ENCODE measurements at places on chromosomes 11 and 22.

DNA sequence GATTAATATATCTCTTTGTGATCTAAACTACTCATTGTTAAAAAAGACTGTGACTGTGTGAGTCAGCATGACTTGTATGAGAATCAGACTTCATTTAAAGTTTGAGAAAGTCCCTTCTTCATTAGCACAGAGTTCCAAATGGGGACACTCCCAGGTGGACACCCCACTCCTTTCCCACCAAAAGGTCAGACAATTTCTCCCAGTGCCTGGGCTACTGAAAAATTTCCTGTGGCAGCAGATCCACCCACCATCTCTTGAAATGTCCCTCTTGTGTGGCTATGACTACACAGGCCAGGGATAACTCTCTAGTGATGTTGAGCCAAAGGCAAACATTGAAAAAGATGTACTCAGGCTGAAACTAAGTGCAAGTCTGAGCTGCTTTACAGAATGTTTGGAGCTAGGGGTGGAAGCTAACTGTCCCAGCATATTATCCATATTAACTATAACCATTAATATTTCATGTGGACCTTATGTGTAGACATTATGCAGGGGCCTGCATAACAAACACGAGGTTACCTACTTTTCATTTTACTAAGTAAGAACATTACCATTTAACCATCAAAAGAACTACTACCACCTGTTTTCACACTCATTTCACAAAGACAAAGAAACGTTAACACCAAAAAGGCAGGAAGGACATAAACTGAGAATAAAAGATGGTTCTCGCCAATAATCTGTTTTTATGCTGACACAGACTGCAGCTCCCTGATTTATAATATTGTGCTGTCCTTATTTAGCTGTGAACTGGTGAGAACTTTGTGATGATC lies 44.8 kb downstream of the MMP20 start:
- DNase-seq: no peak

DNA sequence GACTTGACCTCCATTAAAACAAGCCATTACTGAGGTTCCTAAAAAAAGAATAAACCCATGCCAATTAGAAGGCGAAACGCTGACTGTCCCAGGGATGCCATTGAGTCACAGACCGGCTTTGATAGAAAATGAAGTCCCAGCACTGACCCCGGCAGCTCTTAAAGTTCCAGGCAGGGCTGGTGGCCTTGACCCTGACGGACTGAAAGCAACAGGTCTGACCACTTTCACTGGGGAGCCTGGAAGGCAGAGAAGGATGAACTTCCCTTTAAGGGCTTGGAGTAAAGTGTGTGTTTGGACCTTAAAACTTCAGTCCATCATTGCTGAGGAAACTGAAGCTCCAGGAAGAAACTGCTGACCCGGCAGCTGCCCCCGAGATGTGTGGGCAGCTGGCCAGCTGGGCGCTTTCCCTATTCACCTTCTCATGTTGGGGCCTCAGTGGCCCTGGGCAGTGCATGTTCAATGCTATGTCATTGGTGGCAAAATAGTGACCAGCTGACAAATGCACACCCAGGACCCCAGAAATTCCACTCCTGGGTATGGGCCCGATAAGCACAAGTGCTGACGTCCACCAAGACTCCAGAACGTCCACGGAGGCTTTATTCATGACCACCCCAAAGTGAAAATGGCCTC lies 18.9 kb upstream of the EFCAB6 start:
- no peak for DNase-seq

- no peak for DNase-seq
Measured at GRCh38 chr11:6067502-6067901, 36.9 kb upstream of the OR56A1 start.

- no peak for DNase-seq
Measured at GRCh38 chr11:64027651-64028397, 7.9 kb upstream of the FLRT1 start.

DNA sequence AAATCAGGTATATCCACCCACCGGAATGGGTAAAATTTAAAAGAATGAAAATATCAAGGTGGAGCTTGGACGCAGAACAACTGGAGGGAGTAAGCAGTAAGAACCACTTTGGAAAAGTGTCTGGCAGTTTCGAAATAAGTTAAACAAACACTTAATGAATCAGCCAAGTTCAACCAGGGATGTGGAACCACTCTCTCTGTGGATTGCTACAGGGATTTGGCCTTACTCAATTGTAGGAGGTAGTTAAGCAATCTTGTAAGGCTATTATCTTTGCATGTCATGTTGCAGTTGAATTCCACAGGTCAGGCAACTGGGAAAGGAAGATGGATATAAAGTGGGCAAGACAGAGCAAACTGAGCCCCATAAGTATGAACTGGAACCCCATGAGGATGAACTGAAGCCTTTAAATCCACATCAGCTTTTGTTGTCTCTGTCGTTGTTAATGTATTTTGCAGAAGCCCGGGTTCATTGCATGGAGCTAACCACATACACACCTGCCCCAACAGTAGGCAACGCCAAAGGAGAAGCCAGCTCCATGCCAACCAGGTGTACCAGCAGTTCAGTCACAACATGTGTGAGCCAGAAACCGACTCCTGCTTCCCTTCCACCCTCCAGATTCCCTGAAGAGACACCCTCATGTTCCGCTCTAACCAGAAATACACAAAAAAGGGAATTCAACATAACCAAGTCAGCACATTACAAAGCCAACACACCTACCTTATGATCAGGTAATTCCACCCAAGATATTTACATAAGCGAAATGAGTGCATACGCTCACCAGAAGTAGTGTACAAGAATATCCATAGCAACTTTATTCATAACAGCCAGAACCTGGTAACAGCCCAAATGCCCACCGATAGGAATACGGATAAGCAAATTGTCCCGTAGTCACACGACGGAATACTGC lies 8.0 kb upstream of the SLC43A3 start:
- DNase-seq: no peak

DNA sequence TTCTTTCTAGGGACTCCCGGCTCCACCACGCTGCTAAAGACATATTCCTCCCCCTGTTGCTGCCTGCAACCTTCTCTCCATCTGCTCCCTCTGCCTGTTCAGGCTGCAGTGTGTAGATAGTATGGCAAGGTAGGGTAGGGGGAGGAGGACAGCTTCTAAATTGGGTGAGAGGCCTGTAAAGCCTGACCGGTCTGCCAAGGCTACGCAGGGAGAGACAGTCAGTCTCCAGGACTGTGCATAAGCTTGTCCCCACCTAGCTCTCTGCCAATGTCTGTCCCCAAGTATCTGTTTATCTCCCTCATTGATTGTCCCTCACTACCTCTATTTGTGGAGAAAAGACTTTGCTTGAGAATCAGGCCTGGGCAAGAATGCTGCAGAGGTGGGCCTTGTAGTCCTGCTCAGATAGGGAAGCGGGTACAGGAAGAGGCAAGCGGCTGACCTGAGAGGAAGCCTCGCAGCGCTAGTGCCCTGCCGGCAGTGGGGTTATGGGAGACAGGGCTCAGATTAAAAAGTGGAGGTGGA lies 871 bp upstream of the SEZ6L start:
- no peak for DNase-seq

DNA sequence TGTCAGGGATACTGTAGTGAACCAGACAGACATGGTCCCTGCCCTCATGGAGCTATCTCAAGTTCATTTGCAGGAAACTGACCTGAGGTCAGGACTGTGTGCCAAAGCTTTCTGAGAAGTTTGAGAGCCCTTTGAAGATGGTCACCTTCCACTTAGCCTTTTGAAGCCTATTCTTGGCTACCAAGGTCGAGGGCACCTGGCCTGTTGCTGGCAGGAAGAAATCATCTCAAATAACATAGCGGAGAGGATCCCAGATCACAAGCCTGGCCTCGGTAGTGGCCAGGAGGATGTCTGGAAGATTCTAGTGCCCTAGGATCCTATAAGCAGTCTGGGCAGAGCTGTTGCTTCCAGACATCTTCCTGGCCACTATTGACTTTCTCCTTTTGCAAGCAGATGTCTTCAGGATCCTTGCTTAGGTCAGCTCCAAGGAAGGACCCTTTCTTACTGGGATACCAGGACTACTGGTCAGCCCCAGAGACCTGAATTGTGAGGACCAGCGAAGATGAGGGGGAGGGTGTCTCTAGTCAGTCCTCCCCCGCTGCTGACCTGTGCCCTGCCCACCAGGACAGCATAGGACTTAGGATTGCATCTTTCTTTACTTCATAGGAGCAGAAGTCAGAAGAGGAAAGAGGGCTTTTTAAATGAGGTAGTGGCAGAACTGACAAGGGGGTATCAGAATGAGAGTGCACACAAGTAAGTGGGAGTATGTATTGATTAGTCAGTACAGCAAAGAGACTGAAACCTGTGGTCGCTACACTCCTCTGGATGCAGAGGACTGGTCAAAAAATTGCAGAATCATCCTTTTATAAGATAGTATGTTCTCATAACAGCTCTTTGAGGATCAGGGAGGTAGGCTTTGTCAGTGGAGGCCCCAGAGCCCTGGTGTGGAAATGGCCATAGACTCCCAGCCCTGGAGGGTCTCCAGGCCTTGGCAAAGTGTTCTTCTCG lies 94.8 kb downstream of the TEAD1 start:
- DNase-seq: no peak

- DNase-seq: no peak
Measured at GRCh38 chr11:1059759-1060158, 14.9 kb upstream of the MUC2 start.

- no peak for DNase-seq
Measured at GRCh38 chr22:30004101-30004500, 76.2 kb upstream of the HORMAD2 start.

- no peak for DNase-seq
Measured at GRCh38 chr11:42249956-42250355, 790.5 kb upstream of the LRRC4C start.

DNA sequence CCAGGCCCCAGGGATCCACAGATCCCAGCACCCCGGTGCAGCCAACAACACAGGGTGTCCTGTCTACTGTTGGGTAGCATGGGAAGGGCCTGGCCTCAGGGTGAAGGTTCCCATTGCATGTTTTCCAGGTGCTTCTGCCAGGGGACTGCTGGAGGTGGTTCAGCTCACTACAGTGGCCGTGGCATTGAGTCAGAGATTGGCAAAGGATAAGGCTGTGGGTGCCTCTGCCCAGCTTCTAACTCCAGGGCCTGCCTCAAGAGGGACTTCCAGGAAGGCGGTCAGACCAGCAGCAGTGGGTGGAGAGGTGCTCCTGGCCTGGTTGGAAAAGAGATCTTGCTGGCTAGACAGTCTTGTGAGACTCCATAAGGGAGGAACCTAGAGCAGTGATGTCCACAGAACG lies 20.9 kb downstream of the CSNK1E start:
- DNase-seq: no peak

GRCh38 chr22:40472051-40472450 lies 101.7 kb downstream of the SGSM3 start:
- no peak for DNase-seq

- DNase-seq: no peak
Measured at GRCh38 chr11:57251491-57252104, 14.5 kb upstream of the APLNR start.

GRCh38 chr11:17263769-17264168 lies 12.8 kb upstream of the NUCB2 start:
- DNase-seq: no peak

DNA sequence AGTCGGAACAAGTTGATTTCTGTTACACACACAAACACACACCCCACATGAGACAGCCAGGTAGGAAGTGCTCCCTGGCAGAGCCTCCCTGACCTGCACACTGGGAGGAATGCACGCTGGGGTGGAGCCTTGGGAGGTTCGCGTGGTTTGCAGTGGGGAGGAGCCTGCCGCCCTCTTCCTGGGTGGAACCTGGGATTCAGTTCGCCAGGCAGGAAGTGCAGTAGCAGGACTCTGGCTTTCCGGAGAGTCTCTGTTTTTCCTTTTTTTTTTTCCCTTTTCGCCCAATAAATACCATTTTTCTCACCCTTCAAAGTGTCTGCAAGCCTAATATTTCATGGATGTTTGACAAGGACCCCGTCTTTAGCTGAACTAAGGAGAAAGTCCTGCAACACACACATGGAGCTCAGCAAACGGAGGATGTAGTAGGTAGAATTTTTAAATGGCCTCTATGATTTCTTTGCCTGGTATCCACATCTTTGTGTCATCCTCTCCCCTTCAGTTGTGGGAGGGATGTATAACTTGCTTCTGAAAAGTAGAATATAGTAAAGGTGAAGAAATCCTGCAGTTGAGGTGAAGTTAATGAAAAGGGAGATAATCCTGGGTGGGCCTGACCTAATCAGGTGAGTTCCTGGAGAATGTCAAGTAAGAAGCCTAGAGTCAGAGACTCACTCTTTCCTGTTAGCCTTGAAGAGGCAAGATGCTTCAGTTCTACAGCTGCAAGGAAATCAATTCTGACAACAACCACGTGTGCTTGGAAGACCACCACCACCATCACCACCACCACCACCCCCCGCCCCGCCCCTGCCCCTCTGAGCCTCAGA lies 72.9 kb downstream of the PIWIL4 start:
- no peak for DNase-seq

DNA sequence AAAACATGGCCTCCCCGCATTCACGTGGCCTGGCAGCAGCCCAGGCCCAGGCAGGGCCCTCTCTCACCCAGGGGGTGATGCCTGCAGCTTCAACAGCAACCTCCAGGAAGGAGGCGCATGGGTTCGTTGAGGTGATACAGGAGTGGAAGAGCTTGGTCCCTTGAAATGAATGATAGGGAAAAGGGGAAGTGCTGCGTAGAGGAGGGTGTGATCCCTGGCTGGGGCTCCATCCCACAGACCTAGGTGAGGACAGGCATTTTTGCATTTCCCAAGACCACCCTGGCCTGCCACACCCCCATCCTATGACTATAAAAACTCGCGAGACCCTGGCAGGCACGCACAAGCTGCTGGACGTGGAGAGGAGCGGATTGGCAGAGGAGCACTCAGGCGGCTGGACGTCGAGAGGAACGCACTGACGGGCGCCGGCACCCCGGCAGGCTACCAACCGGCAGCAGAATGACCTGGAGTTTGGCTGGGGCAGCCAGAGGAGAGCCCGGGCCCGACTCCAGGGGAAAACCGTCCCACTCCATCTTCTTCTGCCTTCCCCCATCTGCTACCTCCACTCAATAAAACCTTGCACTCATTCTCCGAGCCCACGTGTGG lies 32.6 kb downstream of the RTN4R start:
- no peak for DNase-seq

DNA sequence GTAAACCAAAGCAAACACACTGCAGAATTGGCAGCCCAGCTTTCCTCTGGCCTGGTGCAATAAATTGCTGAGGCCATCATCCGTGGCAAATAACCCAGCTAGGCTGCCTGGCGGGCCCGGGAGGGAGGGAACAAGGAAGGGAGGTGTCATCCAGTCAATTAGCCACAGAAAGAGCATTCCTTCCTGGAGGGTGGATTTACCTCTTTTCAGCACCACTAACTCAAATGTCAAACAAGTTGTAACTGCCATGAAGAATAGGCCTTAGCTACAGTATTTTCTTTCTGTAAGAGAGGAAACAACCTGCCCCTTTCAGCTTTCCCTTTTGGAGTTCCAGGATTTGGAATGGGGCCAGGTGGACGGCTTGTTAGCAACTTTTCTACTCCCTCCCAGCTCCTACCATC lies 163.8 kb upstream of the BDNF start:
- no peak for DNase-seq
